ENCODE measurements at places on chromosomes 12 and 14. TPM values are rescaled to one million over a fixed set of nuclear protein-coding genes. Genes with fewer than 3 reads are reported as not detected.

The KRT85 gene
- not detected for total RNA-seq

The P3H3 gene
- total RNA-seq, result 2.7 TPM

The FANCM gene
- total RNA-seq, result 13.1 TPM

The PTPRO gene
- total RNA-seq, result 8.3 TPM

The SIX4 gene
- 1.4 TPM for total RNA-seq

The NINJ2 gene
- total RNA-seq, result 16.0 TPM

The NPFF gene
- not detected for total RNA-seq

The RAD52 gene
- total RNA-seq, result 13.8 TPM

The RNASE11 gene
- not detected for total RNA-seq

The BICDL1 gene
- total RNA-seq, result 99.4 TPM

The GALNT16 gene
- 0.02 TPM for total RNA-seq

The KLHDC1 gene
- total RNA-seq, result 2.0 TPM

The EML5 gene
- 3.0 TPM for total RNA-seq

The KRT74 gene
- not detected for total RNA-seq

The CLEC7A gene
- 0.83 TPM for total RNA-seq

The RNASE1 gene
- not detected for total RNA-seq

The MUCL1 gene
- total RNA-seq, result not detected

The KRT86 gene
- total RNA-seq, result 3.4 TPM

The COCH gene
- 0.51 TPM for total RNA-seq

The TPPP2 gene
- total RNA-seq, result not detected

The B3GNT4 gene
- total RNA-seq, result 0.32 TPM

The TMEM253 gene
- 0.63 TPM for total RNA-seq

The KRT72 gene
- 1.6 TPM for total RNA-seq

The NANOG gene
- total RNA-seq, result not detected

The LMNTD1 gene
- total RNA-seq, result not detected

The PIWIL1 gene
- total RNA-seq, result not detected

The RNASE7 gene
- total RNA-seq, result not detected

The METTL1 gene
- total RNA-seq, result 32.5 TPM

The CEP128 gene
- total RNA-seq, result 26.9 TPM

The DEPDC4 gene
- total RNA-seq, result 1.9 TPM

The ARID2 gene
- 57.2 TPM for total RNA-seq

The PMCH gene
- 2.7 TPM for total RNA-seq

The CD4 gene
- total RNA-seq, result 279 TPM

The NOS1 gene
- total RNA-seq, result not detected

The POTEG gene
- total RNA-seq, result not detected

The MSRB3 gene
- 0.05 TPM for total RNA-seq

The P2RX7 gene
- total RNA-seq, result 12.0 TPM

The CPNE8 gene
- 3.3 TPM for total RNA-seq

The SLC17A8 gene
- not detected for total RNA-seq

The HECTD4 gene
- 50.6 TPM for total RNA-seq

The PLBD1 gene
- not detected for total RNA-seq

The CLEC4C gene
- not detected for total RNA-seq

The DNAJC22 gene
- total RNA-seq, result not detected

The LRP1-AS gene
- not detected for total RNA-seq

Data from T-helper 1 cell treated with Interleukin-12 subunit alpha and Interleukin-12 subunit beta and Interleukin-4 antibody, amounts not matched to agents 30 ng/mL and 1 ng/mL, for 36 hours (primary cell).